Endothelial cell of coronary artery (primary cell): ENCODE measurements at places on chromosomes 6 and 20. TPM values are rescaled to one million over a fixed set of nuclear protein-coding genes. Genes with fewer than 3 reads are reported as not detected.

Gene ARMC12
- 0.09 and 0.19 TPM in 2 replicates for total RNA-seq

Gene PKHD1
- total RNA-seq: not detected in 2 replicates

Gene COL9A3
- 0.19 and 0.27 TPM in 2 replicates for total RNA-seq

Gene RPS6KA2
- 99.9 and 147 TPM in 2 replicates for total RNA-seq

Gene POLR1H
- 35.4 and 42.6 TPM in 2 replicates for total RNA-seq

Gene RALGAPB
- total RNA-seq: 25.0 and 29.6 TPM in 2 replicates

Gene FAM50B
- total RNA-seq: 6.0 and 17.2 TPM in 2 replicates
